ENCODE measurements at places on chromosomes 2 and 18.
A peak's percentile ranks its signal among the peaks of the same experiment; 100 is the strongest.

- no peak for DNase-seq
Measured at GRCh38 chr2:151280271-151280670, 9.2 kb downstream of the NMI start.

- no peak for DNase-seq
Measured at GRCh38 chr2:37198681-37199065, 2.4 kb downstream of the CEBPZOS start.

DNA sequence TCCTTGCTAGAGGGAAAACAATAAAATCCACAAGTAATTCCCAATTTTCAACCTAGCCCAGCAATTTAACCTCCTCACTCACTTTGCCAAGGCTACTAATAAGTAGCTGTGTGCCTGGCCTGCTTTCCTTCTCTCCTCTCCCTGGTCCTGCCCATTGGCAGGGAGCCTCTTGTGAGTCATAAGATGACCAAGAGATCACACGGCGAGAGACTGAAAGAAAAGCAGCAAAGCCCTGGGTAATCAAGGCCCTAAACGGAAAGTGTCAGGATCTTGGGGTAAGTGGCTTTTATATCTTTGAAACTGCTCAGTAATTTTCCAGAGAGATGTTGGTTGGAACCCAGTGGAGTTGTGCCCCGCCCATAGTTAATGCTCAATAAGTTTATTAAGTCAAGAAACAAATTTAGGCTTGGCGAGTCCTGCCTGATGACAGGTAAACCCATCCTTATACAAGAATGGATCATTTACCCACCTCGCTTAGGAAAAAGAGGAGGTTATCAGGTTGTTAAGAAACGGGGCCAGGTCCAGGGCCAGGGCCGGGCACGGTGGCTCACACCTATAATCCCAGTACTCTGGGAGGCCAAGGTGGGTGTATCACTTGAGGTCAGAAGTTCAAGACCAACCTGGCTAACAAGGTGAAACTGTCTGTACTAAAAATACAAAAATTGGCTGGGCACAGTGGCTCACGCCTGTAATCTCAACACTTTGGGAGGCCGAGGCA, 10.0 kb upstream of the ADAM17 start:
- DNase-seq: no peak

DNA sequence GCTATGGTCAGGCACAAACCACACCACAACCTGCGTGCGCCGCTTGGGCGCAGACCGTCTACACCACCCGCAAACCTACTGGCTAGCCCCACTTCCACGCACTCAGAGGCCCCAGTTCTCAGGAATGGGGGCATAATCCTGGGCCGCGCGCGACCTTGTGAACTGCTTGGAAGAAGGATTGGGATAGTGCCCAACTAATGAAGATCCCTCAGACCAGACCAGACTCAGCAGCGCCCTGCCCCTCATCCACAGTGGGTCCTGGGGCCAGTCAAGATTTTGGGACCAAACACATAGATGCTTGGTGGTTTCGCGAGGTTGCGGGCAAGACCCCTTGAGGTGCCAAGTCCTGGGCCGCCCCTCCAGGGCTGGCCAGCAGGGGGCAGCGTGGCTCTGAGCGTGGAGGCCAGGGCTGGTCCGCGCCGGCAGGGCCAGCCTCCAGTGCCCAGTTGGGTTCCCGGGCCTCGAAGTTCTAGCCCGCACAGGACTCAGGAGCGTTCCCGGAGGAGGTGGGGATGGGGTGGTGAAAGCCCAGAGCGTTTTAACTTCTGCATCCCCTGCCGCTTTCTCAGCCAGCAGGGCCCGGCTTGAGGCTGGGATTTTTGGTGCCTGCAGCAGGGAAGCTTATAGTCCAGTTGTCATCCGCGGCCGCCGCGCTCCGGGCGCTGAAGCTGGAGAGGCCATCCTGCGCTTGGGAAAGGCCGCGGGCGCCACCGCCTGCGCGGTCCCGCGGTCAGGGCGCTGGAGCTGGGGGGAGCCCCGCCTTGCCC, 8.3 kb downstream of the OSR1 start:
- peak; percentile 87 for DNase-seq

DNA sequence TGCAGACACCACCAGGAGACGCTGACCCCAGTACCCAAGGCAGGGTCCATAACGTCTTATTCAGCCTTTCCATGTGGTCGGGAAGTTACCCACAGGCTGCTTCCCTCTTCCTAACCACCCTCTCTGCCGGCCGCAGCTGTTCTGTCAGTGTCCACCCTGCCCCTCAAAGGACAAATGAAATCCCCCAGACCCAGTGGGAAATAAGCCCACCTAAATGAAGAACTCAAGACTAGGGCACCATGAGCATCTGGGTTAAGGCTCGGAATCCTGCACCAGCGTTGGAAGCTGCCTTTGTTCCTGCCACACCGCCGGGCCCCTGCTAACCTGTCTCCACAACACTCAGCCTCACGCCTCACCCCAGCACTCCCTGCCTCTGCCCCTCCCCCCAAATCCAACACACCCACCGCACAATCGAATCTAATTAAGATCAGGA, 21.7 kb downstream of the BCL11A start:
- DNase-seq: peak; percentile 71

DNA sequence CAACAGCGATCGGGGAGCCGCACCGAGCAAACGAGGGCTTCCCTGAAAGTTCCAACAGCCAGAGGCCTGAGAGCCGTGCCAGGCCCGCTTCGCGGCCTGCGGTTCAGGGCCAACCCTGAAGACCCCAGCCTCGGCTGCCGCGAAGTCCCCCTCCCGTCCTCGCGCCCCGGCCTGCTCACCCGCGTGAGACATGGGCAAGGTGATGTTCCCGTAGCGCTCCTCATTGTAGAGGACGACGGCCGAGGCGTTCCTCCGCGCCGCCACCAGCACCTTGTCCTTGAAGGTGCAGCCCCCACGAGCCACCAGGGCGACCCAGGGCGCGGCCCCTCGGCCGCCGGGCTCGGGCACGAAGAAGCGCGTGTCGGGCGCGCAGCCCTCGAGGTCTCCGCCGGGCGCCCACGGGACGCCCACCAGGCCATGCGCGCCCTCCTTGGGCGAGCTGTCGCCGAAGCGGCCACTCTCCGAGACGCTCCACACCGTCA, 510 bp downstream of the RNF149 start:
- DNase-seq: no peak

- no peak for DNase-seq
Measured at GRCh38 chr2:120491111-120491625, 145.2 kb downstream of the INHBB start.

GRCh38 chr18:54075689-54076088, 148.8 kb downstream of the MBD2 start:
- DNase-seq: no peak

- no peak for DNase-seq
Measured at GRCh38 chr2:215271446-215271845, 40.4 kb upstream of the ATIC start.

GRCh38 chr2:121173112-121173511, 111.9 kb downstream of the TFCP2L1 start:
- no peak for DNase-seq

- no peak for DNase-seq
Measured at GRCh38 chr18:55582325-55582724, 5.7 kb downstream of the TCF4 start.

- DNase-seq: no peak
Measured at GRCh38 chr2:225100269-225100668, 58.0 kb upstream of the DOCK10 start.

DNA sequence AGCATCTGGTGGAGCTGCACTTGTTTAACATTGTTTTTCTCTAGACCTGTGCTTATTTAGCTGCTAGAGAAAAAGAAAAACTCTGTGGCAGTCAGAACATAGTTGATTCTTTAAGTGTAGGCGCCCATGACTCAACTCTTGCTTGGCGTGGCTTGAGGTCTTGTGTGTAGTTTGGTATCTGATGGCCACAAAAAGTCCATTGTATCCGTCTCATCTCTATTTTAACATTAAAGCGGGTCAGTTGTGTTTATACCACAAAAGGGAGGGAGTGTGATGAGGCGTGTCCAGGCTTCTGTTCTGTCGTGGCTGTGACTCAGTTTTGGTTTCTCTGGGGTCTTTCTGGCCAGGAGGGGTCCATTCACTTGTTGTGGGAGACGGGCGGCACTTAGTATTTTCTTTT, 24.2 kb upstream of the UGT1A8 start:
- no peak for DNase-seq

- DNase-seq: no peak
Measured at GRCh38 chr2:20470211-20470610, 23.3 kb downstream of the RHOB start.

- no peak for DNase-seq
Measured at GRCh38 chr2:44210362-44210761, 41.7 kb downstream of the PPM1B start.

DNA sequence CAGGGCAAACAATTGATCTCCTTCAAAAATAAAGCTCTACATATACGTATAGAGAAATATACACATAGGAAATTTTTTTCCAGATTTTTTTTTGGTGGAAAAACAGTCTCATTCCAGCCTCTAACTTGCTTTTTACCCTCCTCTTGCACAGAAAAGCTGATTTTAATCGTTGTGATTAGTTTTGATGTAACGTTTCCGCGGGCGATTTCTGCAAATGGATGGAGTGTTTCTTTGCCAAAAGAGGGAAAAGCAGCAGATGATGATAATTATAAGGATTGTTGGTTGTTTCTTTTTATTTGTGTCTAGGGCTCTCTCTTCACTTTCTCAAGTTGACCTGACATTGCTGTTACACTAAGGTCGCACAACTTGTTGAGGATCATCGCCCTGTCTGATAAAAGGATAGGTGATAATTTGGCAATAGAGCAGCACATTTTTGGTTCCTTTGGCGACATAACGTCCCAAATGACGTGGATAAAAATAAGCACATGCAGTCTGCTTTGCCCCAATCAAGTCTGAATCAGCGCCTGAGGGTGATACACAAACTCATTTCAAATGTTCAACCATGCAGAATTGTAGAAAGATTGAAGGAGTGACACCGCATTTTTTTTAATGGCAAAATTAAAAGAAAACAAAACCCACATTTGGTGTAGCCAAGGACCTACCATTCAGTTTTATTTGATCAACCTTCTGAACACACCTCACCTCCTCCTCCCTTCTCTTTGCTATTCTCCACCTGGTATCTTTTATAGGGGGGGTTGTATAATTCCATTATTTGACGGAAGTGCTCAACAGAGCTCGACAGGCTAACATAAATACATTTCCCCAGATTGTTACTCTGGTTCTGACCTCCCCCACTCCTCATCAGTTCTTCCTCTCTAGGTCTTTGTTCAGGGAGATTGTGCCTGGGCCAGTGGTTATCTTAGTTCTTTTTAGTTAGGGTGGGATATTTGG, 109.6 kb upstream of the KCTD1 start:
- peak; percentile 16 for DNase-seq

DNA sequence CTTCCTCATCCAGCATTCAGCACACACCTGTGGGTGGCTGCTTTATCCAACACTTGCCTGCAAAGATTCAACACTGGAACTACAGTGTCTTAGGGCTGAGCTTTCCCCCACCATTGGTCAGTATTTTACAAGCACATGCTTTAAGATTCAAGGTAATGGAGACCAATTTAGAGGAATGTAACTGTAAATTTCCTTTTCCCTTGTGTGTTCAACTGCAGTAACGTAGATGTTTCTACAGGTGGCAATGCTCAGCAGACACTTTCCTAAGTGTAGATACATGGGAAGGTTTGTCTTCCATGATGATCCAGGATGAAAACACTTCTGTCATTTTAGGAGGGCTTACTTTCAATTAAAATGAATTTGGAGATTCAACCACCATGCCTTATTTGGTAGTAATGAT, 143.6 kb upstream of the PXDN start:
- no peak for DNase-seq
